ENCODE measurements at places on chromosomes 13 and 19. TPM values are rescaled to one million over a fixed set of nuclear protein-coding genes. Genes with fewer than 3 reads are reported as not detected.

DNA sequence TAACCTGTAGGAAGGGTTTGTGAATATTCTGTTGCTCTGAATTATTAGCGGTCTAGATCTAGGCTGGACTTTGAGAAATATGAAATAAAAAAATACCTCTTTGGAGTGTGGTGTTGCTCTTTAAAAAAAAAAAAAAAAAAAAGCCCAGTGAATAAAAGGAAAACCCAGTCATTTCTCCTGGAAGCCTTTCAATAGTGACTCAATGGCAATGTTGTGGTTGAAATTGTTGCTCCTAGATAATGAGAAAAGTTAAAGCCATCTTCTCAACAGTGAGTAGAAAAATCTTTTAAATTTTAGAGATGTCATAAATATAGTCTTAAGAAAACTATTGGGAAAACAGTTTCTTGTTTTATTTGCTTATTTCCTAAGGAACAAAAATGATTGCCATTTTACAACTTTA, 135.3 kb downstream of the RFC3 start:
- DNase-seq = no peak

GRCh38 chr13:112733112-112733511, 43.3 kb downstream of the ATP11A start:
- DNase-seq = no peak

GRCh38 chr19:17282488-17283125, 906 bp downstream of the ANKLE1 start:
- peak; percentile 61 for DNase-seq

DNA sequence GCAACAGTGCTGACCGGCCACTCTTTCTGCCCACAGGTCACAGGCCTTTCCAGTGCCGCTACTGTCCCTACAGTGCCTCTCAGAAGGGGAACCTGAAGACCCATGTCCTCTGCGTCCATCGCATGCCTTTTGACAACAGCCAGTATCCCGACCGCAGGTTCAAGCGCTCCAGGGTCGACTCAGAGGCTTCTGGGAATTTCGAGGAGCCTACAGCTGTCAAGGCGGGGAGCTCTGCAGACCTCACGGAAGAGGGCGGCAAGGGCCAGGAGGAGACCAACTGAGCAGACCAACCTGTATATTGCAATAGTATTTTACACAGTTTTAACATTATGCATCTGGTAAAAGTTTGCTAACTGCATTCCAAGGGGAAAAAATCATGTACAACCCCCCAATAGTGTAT, 338.5 kb downstream of the ZNF536 start:
- DNase-seq = no peak

DNA sequence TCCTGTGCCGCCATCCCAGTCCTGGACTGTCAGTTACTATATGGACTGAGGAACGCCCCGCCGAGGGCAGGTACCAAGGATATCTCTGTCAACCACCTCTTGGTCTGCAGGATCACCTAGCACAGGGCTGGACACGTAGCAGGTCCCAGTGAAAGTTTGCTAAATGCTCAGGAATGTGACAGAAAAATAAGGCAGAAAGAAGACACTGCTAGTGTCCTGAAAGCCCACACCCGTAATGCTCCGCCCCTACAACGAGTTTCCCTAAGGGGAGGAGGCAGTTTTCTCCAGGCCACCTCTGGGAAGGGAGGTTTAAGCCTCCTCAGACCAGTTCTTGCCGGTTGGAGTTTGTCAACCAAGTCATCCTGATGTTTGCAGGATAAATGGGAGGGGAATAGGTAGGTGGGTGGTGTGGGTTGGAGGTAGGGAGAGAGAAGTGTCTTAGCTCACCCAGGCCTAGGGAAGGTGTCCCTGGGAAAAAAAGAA, 1.7 kb upstream of the SERTAD3 start:
- DNase-seq = no peak

KIR2DL1 gene
- polyA plus RNA-seq = 0.16 TPM

RNF17 gene
- polyA plus RNA-seq = 0.45 TPM
